Urothelium cell line (cell line): ENCODE measurements at places on chromosomes 2 and 18.

DNA sequence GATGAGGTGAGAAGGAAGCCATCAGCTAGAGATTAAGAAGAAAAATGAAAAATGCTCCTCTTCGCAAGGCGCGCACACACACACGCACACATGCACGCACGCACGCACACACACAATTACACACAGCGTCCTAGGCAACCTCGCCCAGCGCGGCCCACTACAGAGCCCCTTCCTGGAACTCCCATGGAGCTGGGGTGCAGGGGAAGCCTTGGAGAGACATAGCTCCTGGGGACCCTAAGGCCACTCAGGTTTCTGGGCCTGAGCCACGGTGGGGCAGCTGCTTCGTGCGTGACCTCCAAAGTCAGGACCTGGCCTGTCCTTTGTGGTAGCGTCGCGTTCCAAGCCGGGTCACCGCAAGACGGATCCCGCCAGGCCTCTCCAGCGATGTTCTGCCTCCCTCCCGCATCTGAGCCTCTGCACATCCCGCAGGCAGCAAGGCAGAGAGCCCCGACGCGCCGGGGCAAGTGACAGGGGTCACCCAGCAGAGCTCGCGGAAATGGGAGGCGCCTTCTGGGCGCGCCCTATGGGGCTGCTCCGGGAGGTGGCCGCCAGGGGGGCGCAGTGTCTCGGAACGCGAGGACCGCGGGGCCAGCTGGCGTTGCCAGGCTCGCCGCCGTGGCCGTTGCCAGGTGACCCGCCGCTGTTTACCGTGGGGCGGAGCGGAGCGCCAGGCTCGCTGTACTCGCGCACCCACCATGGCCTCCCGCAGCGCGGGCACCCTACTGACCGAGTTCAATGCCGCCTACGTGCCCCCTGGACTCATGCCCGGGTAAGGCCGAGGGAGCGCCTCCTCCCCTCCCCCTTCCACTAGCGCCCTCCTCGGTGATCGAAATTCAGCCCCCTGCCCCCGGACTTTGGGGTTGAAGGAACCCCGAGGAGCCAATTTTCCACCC, 79.0 kb downstream of the CIB4 start:
- DNase-seq: peak; percentile 78

DNA sequence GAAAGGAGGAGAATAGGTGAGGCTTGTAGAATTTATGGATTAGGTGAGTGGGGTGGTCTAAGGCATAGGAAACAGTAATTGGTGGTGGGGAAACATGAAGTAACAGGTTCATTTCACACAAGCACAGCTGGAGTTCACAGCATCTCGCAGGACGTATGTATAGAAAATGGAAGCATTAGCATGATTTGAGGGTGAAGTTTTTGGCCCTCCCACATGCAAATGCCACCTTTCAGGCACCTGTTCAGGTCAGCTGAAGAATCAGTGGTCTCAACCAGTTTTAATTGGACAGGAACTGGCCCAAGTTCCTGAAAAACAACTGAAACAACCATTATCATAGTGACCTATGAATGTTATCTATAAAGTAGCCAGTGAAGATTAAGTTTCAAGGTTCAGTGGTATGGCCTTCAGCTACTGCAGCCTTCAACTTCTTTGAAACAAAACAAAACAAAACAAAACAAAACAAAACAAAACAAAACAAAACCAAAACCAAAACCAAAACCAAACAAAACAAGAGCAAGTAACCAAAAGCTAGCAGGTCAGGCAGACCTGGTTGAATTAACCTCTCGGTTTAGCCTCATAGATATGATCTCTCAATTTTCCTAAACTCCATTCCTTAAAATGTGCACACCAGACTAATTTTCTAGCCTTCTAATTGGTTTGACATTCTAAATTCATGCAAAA, 102.1 kb upstream of the SPHKAP start:
- no peak for DNase-seq

GRCh38 chr18:9619545-9619944, 5.2 kb upstream of the PPP4R1 start:
- no peak for DNase-seq

GRCh38 chr18:35888329-35888728, 84.2 kb upstream of the RMP24 start:
- no peak for DNase-seq

GRCh38 chr2:81974216-81974615, 1669.7 kb upstream of the LRRTM1 start:
- DNase-seq: no peak

DNA sequence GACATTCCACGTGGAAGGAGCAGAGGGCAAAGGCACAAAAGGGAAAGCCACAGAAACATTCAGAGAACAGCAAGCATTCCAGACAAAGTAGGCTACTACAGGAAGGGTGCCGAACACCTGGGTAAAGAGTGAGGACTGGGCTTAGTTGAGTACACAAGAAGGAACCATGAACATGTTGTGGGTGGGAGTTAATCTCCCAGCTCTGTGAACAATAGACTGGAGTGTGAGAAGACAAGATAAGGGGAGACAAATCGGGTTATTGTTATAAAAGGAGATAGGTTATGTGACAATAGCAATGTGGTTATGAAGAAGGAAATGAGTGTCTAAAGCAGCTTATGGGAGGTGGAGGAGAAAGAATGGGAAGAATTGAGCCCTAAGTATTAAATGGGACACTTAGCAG, 70.0 kb downstream of the DPP4 start:
- no peak for DNase-seq

DNA sequence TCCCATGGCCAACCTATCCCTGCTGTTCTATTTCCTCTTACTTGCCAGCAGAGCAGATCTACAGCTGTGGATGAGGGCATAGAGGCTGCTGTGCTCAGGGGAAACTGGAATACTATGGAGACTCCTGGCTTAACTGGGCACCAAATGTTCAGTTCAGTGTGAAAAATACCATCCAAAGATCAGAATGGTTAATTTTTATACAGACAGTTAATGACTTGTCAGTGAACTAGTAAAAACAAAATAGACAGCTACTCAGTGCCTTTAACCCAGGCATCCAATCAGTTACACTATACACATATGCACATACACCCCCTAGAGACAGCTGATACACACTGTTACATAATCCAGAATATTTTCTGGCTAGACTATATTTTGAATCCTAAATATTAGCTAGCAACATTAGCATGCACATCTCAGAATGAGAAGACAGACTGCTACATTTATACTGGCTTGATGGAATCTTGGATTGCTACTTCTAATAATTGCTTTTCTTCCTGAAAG, 59.1 kb upstream of the WIPF1 start:
- no peak for DNase-seq

GRCh38 chr2:56656826-56657225, 473.0 kb downstream of the CCDC85A start:
- DNase-seq: no peak

DNA sequence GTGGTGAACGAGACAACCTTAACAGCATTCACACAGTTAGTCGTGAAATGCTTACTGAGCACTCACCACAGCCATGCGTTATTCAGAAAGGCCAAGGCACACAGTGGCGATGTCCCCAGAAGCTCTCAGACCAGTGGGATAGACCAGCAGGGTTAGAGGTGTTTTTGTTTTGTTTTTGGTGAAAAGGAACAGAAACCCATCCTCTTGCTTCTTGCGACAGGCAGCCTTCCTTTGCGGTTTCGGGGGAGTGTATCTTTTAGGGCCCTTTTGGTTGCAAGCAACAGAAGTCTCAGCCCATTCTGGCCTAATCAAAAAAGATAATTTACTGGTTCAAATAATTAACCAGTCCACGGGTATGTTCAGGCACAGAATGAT, 4.7 kb downstream of the GNLY start:
- no peak for DNase-seq

GRCh38 chr2:229980431-229981184, 58.3 kb downstream of the FBXO36 start:
- peak; percentile 45 for DNase-seq

GRCh38 chr2:234333168-234334130, 163.4 kb downstream of the ARL4C start:
- no peak for DNase-seq

DNA sequence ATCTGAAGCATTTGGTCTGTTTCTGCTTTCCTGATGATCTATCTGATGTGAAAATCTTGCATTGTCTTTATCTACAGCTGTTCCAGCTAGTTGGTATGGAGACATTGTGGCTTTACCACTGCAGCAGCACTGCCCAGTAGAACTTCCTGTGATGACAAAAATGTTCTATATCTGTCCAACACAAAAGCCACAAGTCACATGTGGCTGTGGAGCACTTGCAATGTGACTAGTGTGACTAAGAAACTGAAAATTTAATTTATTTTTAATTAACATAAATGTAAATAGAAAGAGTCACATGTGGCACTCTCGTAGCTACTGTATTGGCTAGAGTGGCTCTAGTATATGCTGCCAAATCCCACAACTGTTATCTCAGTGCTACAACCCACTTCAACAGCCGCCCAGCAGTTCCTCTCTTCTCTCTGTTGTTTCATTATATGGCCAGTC, 425.7 kb downstream of the SETBP1 start:
- no peak for DNase-seq

GRCh38 chr2:46826569-46827245, 88.9 kb downstream of the MCFD2 start:
- no peak for DNase-seq

GRCh38 chr2:118124288-118124891, 36.1 kb downstream of the INSIG2 start:
- DNase-seq: peak; percentile 17

DNA sequence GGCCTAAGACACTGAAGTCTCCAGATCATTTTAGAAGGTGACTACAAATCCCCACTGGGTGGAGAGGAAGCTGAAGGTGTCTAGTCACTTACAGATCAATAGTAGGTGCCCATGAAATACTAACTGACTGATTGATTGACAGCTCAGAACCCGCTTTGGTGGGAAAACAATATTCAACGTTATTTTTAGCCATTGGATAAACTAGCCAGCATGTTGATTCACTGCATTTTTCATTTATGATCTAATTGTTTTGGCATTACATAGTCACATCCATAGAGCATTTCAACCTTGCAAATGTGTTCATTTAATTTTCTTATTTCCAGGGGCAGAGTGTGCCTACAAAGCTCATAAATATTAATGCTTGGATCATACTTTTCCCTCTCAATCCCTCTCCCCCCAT, 162.3 kb downstream of the MREG start:
- DNase-seq: no peak

DNA sequence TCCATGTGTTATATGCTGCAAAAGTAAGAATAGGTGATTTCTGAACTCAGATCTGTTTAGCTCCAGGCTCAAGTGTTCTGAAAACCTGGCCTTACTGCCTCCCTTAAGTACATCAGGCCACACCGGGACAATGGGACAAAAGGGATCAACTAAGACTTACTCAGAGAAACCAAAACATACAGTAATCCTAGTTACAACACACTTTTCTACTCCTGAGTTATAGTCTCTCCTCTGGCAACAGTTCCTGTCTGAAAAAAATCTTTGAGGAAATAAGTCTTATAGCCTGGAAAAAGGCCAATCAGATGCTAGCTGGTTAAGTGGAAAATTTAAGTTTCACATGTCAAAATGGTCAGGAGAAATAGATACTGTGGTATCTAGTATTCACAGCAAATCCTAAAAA, 5.6 kb downstream of the METTL5 start:
- no peak for DNase-seq

DNA sequence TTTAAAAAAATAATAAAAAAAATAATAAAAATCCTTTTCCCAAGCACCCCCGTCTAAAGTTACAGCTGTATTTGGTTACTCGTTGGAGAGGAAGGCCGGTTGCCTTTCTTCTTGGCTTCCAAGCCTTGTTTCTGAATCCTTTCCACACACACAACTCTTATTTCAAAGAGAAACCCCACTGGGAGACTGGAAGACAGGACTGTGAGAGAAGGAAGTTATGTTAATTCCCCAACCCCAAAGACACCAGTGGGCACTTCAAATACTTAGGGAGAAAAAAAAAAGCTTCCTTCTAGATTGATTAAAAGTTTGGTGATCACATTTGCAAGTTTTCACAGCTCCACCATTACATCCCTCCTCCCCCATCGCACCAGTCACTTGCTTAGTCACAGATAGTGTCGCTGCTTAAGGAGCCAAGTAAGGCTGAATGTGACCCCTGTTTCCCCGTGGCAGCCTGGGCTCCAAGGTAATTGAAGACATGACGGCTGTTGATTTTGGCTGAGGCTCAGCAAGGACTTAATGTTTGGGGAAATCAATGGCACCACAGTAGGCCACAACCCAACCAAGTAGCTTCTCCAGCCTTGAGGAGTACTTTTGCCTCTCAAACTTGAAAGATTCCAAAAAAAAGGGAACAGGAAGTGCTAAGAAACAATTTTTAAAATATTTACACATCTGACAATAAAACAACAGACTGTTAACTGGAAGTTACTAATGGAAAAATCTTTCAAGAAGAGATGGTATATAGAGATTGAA, 40.8 kb upstream of the FRZB start:
- DNase-seq: no peak

DNA sequence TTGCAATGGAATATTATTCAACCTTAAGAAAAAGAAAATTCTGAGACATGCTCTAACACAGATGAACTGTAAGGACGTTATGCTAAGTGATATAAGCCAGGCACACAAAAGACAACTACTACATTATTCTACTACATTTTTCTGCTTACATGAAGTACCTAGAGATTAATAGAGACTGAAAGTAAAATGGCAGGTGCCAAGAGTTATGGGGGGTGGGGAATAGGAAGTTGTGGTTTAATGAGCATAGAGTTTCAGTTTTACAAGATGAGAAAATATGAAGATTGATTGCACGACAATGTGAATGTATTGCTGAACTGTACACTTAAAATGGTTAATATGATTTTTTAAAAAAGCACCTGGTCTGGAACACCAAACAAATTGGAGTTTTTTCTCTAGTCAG, 1231.6 kb upstream of the DDX18 start:
- no peak for DNase-seq

DNA sequence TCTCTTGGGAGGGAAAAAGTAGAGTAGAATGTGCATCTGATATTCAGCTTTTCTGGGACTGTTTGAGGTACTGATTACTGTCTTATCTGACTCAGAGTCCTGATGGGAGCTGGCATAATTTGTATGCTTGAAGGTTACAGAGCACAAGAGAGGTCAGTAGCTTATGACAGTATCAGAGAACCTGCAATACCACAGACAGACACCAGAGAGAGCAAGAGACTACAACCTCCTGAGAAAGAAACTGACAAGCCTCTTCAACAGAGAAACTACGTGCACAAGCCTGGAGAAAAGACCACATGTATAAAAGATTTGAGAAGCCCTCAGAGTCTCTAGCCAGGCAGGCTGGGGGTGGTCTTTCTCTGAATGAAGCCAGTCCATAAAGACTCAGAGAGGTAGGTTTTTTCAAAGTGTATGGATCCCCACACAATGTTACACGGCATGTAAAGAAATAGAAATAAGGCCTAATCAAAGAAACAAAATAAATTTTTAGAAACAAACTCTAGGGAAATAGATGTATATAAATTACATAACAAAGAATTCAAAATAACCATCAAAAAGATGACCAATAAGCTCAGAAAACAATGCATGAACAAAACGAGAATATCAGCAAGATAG, 568.3 kb downstream of the LRRTM4 start:
- DNase-seq: peak; percentile 37

- DNase-seq: no peak
These were observed 58.3 kb downstream of the CTIF start for GRCh38 chr18:48597110-48597509.

DNA sequence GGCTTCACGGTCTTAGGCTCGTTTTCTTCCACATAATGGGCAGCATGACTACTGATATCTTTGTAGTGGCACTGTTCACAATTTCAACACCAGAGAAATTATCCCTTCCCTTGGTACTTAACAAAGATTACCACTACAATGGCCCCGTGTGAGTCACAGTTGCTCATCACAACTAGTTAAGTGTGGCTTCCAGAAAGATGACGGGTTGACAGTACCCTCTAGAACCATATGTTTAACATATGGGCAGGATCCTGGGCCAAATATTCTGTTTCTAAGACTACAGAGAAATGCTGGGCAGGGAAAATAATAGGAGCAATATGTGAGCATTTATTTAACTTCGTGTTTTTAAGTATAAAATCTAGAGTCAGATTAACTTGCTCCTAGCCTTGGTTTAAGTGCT, 780.1 kb upstream of the LINC00305 start:
- no peak for DNase-seq
